Nephron progenitor cell (in vitro differentiated cells): ENCODE measurements at places on chromosomes 3 and 15.

DNA sequence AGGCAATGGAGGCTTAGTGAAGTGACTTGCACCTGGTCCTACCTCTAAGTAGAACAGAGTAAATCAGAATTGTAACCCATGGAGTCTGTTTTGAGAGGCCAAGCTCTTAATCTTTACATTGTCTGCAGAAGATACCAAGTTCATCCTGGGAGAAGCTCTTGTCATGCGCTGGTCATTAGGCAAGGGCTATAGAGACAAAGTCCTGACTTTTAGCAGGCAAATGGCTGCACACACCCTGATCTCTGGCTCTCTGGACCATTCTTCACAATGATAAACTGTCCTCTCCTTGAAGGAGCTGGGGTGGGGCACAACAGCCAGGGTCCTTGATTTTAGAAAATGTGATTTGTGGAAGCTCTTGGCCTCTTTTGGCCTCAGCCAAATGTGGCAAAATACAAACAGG, 65.4 kb downstream of the MCTP2 start:
- no peak for DNase-seq

DNA sequence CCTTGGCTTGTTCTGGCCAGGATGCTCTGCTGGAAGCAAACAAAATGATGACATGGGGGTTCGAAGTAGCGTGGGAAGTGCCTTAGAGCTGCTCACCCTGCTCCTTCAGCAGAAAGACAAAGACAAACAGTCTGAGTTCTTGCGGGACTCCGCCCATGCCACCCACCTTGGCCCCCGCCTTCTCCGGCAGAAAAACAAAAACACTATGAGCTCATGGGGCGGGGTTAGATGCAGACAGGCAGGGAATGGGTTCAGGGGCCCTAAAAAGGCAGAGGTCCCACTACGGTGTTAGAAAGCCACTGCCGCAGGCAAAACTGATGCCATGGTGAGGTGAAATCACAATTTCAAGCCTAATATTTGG, 9.7 kb upstream of the NCKIPSD start:
- DNase-seq: peak; percentile 28

DNA sequence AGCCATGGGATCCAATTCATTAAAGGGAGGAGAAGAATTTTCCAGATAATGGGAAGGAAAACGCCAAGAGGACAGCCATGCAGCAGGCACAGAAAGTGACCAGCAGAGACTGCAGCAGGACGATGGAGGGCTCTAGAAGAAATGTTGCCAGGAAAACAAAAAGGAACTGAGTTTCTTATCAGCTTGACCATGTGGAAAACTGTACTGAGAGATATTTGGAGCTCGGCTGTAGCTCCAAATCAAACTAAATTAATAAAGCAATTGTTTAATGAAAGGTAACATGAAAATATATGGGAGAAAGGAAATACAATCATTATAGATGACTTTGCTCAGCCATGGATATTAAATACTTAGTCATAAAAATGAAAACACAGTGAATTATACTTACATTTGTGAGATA, 63.7 kb downstream of the SSR3 start:
- DNase-seq: no peak

GRCh38 chr3:67077656-67078055, 79.5 kb downstream of the KBTBD8 start:
- no peak for DNase-seq

DNA sequence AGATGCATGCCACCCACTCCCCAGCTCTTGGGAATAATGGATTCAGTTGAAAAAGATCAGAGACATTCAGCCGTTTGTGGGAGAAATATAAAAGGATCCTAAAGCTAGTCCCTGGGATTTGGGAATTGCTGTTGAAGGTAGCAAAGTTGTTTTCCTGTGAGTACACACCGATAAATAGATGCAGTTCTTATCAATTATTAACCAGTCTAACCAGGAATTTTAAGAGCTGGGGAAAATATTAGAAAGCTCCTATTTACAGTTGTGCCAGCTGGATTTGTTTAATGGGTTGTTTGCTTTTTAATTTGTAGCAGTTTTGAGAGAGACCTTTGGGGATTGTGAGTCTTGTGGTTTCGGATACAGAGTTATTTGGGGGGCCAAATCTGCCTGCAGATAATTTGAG, 44.2 kb upstream of the SKOR1 start:
- DNase-seq: no peak

GRCh38 chr15:73573572-73573971, 59.6 kb downstream of the NPTN start:
- DNase-seq: no peak

DNA sequence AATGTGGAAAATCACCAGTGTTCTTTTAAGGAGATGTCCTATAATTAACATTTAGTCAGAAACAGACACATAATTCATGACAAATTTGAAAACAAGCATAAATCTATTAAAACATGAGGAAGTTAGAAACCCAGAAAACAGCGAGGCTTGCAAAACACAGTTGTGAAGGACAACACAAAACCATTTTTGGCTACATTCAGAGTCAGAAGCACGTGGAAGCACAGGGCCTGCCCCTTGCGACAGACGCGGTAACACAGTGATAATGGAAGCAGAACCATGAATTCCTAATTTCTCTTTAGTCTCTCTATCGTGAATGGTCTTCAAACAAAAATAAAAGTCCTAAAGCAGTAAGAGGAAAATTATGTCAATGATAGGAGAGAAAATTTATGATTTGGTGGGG, 12.2 kb downstream of the NCEH1 start:
- no peak for DNase-seq

DNA sequence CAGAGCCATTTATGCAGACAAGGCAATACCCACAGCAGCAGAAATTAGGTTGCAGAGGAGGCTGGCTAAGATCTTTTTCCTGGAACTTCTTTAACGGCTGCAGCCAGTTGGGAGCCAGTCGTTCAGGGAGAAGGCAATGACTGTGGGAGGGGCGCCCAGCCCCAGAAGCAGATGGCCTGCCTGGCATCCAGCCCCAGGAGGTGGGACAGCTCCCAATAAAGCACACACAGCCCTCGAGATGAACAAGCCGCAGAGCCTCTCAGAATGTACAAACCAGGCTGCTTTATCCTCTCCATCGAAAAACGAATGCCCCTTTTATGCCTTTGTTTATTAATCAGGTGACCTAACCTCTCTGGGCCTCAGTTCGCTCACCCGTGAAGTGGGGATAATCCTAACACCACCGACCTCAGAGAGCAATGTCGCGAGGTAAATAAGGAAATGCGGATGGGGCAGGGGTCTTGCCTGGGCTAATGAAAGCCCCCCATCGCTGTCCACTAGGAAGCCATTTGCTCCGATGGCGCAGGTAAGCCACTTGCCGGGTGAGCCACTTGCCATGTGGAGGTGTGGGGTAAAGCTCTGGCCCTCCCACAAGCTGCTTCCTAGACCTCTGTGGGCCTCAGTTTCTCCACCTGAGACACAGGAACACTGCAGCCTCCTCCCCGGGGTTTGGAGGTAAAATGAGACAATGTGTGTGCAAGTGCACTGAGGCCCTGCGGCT, 35.8 kb downstream of the MGLL start:
- no peak for DNase-seq

DNA sequence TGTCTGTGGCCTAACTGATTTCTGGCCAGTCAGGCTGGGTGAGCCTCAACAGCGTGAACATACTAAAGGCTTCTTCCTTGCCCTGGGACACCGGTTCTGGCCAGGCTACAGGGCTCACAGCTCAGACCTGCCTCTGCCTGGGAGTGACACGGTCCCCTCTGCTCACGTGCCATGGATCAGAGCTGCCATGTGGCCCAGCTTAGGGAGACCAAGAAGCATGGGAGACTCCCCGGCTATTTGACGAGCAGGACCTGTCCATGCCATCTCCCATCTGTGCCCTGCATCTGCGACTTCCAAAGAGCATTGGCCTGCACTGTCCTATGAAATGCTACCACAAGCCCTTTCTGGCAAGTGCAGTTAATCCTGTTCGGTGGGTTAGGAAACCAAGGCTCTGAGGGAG, 57.4 kb downstream of the APBA2 start:
- no peak for DNase-seq

- DNase-seq: no peak
Measured at GRCh38 chr15:93716615-93717231, 514.6 kb upstream of the MCTP2 start.

GRCh38 chr3:72031581-72031980, 246.6 kb upstream of the PROK2 start:
- DNase-seq: no peak

GRCh38 chr3:150936693-150937092, 31.5 kb upstream of the MINDY4B start:
- no peak for DNase-seq

GRCh38 chr15:76185716-76186115, 125.6 kb downstream of the ETFA start:
- peak; percentile 39 for DNase-seq

GRCh38 chr3:165918657-165918979, 81.4 kb upstream of the BCHE start:
- DNase-seq: no peak

GRCh38 chr3:17686613-17687012, 55.8 kb downstream of the TBC1D5 start:
- DNase-seq: no peak

GRCh38 chr3:162391301-162391700, 894.7 kb downstream of the OTOL1 start:
- DNase-seq: no peak

GRCh38 chr3:144165482-144165881, 193.9 kb downstream of the DIPK2A start:
- no peak for DNase-seq

- DNase-seq: no peak
Measured at GRCh38 chr15:65306551-65306950, 2.1 kb downstream of the RNU5B-1 start.

DNA sequence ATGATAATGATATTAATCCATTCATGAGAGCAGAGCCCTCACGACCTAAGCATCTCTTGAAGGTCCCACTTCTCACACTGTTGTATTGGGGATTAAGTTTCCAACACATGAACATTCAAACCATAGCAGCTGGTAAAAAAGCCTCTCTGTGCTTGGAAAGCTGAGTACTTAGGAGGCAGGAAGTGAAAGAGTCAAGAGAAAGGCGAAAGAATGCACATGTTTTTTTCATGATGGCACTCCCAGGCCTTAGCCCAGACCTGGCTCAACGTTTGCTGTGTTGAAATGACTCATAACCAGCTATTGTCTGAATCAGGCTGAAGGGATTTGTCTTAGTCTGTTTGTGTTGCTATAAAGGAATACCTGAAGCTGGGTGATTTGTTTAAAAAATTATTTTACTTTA, 84.4 kb upstream of the RGMA start:
- DNase-seq: no peak

DNA sequence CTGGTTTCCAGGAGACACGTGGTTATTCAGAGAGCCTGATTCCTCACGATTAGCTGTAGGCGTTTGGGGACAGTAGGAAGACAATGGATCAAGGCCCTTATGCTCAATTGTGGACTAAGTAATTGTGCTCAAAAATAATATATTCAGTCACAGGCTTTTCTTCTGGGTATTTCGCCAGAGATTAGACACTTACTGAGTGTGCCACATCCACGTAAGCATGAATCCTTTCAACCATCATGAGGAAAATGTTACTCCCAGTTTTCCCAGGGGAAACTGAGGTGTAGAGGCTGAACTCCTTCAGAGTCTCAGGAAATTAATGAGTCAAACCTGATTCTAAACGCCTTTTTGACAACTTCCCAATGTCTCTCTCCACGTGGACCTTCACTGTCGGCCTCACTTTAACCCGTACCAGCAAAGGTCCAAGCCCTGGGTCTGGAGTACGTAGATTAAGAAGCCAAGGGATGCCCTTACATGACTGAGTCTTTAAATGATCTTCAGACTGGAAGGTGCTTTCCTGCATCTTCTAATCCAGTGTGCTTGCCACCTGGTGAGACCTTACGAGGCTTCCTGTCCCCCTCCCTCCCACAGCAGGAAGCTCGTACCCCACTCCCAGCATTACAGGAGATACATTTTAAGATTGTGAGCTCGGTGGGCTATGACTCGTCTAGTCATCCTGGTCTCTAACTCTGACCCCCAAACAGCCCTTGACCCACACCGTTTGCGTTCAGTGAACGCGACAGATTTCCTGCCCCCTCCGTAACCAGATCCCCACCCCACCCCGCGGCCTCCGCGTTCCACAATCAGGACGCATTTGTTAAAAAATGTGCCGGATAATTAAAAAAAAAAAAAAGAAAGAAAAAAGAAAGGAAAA, 1.7 kb downstream of the PKM start:
- DNase-seq: peak; percentile 25

- DNase-seq: no peak
Measured at GRCh38 chr15:51757450-51757849, 6.1 kb downstream of the TMOD2 start.

DNA sequence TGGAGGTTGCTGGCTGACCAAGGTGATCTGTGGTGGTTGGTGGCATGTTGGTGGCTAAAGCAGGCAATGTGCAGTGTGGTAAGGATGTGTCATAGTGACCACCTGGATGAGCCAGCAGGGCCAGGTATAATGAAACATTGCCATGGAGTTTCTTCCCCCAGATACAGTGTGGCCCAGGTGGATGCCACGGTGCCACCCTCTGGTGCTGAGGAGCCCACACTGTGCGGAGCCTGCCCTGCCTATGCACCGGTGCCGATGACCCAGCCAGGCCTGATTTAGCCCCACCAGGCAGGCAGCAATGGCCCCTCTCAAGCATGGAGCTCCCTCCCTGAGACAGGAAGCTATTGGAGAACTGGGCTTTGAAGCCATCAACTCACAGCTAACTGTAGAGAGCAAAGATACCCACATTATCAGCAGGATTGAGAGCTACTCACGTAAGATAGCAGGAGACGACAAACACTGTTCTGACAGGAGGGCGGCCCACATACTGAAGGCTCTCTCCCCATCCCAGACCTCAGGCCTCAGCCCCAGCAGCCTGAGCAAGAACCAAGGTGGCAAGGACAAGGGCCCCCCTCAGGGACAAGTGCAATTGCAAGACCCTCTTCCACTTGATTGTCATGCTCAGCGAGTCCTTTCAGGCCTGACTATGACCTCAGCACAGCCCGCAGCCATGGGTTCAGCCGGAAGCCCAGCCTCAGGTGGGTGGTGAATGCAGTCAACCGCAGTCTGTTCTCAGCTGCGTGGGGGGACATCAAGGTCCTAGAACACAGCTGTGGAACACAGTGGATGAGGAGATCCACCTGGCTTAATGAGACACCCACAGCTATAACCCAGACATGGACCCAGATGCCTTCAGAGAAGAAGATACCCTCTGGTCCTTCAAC, 82.8 kb upstream of the CDV3 start:
- no peak for DNase-seq
